ENCODE measurements at places on chromosomes 1 and 21. TPM values are rescaled to one million over a fixed set of nuclear protein-coding genes. Genes with fewer than 3 reads are reported as not detected.
A peak's percentile ranks its signal among the peaks of the same experiment; 100 is the strongest.

E2F2 gene
- 5.1 TPM for total RNA-seq

DNA sequence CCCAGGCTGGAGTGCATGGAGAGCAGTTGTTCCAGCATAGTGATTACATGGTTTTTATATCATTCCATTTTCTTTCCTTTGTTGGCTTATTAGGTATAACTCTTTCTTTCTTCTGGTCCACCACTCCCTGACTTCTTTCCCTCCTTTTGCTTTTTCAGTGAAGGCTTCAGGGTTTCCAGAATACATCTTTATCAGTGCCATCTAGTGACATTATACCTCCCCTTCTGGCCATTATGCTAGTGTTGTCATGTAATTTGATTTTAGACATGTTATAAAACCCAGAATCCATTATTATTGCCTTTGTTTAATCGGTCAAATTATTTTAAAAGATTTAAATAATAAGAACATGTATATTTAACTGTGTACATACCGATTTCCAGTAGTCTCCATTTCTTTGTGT, 10.6 kb downstream of the RNU1-1 start:
- H3K27ac ChIP-seq: no peak overlapping the region
- H3K27me3 ChIP-seq: no peaks in the 10 kb centered on the region
- H3K36me3 ChIP-seq: peaks cover 2% of the 10 kb centered on the region
- no peak for DNase-seq
- H3K4me1 ChIP-seq: no peaks in the 10 kb centered on the region
- no peak overlapping the region for H3K4me3 ChIP-seq

GFI1 gene
- total RNA-seq: 0.11 TPM

DNA sequence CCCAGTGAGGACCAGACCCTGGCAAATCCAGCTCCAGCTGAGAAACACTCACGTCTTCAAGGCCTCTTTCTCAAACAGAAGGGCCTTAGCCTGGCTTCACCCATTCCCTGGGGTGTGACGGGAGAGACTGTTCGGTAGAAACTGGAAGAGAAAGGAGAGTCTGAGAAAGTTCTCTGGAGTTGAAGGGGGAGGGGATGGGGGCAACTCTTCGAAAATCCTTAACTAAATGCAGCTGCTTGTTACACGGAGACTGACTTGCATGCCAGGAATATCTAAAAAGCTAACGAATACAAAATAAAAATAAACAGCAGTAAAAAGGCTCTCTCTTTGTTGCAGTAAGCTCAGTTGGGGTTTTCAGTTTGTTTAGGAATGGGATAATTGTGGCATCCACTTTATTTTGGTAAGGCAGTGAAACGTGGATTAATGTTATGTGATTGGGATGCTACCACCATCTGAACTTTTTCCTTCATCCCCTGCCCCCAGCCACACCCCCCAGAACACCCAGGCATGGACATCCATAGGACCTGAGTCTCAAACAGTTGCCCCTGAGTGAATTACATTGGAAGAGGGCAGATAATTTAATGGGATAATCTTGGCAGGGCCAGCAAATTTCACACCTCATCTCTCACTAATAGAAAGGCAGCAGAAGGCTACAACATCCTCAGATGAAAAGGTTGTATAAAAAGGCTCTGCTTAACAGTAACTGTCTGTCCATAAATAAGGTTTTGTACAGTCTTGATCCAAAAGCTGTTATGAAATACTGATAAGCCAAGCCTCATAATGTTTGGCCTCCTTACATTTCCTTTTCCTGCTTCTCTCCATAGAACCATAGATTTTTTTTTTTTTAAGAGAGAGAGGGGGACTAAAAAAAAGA, 5.8 kb downstream of the ROR1 start:
- no peak for DNase-seq
- no peaks in the 10 kb centered on the region for H3K27me3 ChIP-seq
- H3K36me3 ChIP-seq: peaks cover 5% of the 10 kb centered on the region

GRCh38 chr1:37995751-37996345, 6.0 kb upstream of the SF3A3 start:
- no peaks in the 10 kb centered on the region for H3K27me3 ChIP-seq
- DNase-seq: peak; percentile 87
- H3K4me1 ChIP-seq: peaks cover 22% of the 10 kb centered on the region
- H3K27ac ChIP-seq: no peak overlapping the region
- peak overlapping the region; percentile 65 for H3K4me3 ChIP-seq

DNA sequence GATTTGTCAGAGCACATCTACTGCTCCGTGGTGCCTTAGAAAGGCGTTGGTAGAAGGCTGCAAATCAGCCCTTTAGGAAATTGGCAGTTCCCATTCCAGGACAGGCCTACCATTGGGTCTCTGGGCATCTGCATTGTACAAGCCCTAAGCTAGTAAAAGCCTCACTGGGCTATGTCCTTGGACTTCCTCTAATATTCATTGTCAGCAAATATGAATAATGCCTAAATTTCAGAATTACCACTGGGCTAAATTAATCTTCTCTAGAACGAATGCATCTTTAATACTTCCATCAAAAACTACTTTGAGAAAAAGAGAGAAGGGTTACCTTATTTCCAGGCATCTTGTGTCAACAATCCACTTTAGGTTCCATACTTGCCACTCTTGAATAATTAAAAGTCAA, 41.5 kb upstream of the ATP1A1 start:
- no peak for DNase-seq
- H3K27ac ChIP-seq: no peak overlapping the region
- no peaks in the 10 kb centered on the region for H3K36me3 ChIP-seq
- H3K4me1 ChIP-seq: peaks cover 3% of the 10 kb centered on the region
- H3K4me3 ChIP-seq: no peak overlapping the region

DNA sequence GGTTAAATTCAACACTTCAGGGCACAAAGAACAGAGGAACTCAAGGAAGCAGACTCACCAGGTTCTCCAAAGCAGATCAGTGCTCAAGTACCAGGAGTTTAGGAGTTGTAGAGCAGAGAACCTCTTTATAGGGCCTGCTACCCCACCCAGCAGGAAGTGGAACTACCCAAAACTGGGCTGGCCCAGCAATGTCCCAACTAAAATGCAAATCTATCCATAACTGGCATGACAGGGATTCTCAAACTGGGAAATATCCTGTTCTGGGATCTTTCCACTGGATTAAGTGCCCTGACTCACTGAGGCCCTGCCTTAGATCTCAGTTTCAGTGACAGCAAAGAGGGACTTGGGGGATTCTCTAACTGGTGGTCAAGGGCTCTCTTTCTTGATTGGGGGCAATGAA, at the start of gene SPRR2E:
SPRR2E (minus strand) TSS at position 101 of the 400 bp plus-strand sequence. CDS start 775 bp downstream, outside the sequence.
- no peaks in the 10 kb centered on the region for H3K27me3 ChIP-seq
- no peaks in the 10 kb centered on the region for H3K4me1 ChIP-seq
- H3K36me3 ChIP-seq: no peaks in the 10 kb centered on the region
- no peak for DNase-seq
- no peak within 1 kb of the TSS for H3K27ac ChIP-seq
- no peak within 1 kb of the TSS for H3K4me3 ChIP-seq

- no peak overlapping the region for H3K27ac ChIP-seq
- no peak for DNase-seq
- peaks cover 2% of the 10 kb centered on the region for H3K4me1 ChIP-seq
- no peak overlapping the region for H3K4me3 ChIP-seq
Observed at GRCh38 chr1:99763956-99764355, 2.5 kb downstream of the FRRS1 start.

GRCh38 chr1:85311818-85312217, 35.4 kb upstream of the BCL10 start:
- DNase-seq: no peak
- H3K27ac ChIP-seq: no peak overlapping the region
- no peak overlapping the region for H3K4me3 ChIP-seq
- peaks cover 7% of the 10 kb centered on the region for H3K4me1 ChIP-seq
- no peaks in the 10 kb centered on the region for H3K27me3 ChIP-seq
- no peaks in the 10 kb centered on the region for H3K36me3 ChIP-seq

ARHGEF16 gene
- total RNA-seq: 48.1 TPM

GRCh38 chr21:34813266-34813894, 144.6 kb downstream of the CLIC6 start:
- no peaks in the 10 kb centered on the region for H3K4me1 ChIP-seq
- H3K27ac ChIP-seq: no peak overlapping the region
- no peaks in the 10 kb centered on the region for H3K36me3 ChIP-seq
- no peak overlapping the region for H3K4me3 ChIP-seq
- no peak for DNase-seq

GRCh38 chr1:81369833-81370232, 430.9 kb upstream of the ADGRL2 start:
- H3K27me3 ChIP-seq: no peaks in the 10 kb centered on the region
- no peaks in the 10 kb centered on the region for H3K4me1 ChIP-seq
- DNase-seq: no peak
- no peaks in the 10 kb centered on the region for H3K36me3 ChIP-seq
- no peak overlapping the region for H3K4me3 ChIP-seq

FAAP20 gene
- 119 TPM for total RNA-seq

DCDC2B gene
- total RNA-seq: not detected

DNA sequence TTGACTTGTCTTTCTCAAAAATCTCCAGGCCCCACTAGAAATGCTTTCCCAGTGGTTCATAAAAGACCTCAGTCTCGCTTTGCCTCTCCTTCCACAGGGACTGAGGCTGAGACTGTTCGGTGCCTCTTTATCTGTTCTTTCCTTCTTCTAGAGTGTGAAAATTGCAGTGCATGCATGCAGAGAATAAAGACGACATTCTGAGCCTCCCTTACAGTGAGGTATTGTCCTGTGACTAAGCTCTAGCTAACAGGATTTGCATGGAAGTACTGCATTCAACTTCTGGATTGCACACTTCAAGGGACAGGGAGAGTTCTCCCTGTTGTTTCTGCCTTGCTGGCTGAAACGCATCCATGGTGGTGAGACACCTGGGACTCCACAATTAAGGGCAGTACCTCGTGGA, 69.1 kb downstream of the COLGALT2 start:
- no peaks in the 10 kb centered on the region for H3K27me3 ChIP-seq
- DNase-seq: no peak
- no peak overlapping the region for H3K27ac ChIP-seq
- H3K36me3 ChIP-seq: no peaks in the 10 kb centered on the region
- H3K4me3 ChIP-seq: no peak overlapping the region

DNA sequence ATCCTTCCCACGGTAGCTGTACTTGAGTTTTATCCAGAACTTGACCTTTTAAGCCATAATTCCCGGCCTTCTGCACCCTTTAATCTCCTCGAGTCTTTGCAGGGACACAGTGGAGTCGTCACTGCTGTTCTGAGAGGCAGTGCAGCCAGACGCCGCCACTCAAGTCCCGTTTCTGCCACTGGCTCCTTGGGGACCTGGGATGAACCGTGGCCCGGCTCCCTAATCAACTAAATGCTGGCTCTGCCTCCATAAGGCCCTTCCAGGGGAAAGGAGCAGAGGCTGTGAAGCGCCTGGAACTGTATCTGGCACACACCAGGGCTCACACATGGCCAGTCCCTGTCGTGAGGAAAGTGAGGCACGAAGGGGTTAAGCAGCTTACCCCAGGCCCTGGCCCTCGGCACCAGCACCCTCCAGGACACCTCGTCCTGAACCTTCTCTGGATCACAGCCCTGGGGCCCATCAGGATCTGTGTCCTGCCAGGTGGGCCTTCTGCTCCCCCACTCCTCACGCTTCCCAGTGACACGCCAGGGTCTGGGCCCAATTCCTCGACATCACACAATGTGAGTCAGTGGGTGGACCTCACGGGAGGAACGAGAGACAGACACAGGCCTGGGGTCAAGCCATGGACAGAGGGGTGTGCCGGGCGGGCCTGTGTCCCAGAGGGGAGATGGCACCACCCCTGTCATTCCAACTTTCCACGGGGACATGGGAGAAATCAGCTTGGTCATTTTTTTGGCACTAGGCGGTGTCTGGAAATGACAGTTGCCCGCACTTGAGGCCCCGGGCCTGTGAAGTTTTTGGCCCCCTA, 23.5 kb upstream of the C1orf174 start:
- H3K36me3 ChIP-seq: no peaks in the 10 kb centered on the region
- H3K4me1 ChIP-seq: no peaks in the 10 kb centered on the region
- no peak for DNase-seq
- H3K27ac ChIP-seq: no peak overlapping the region
- H3K27me3 ChIP-seq: no peaks in the 10 kb centered on the region

KCNE1 gene
- total RNA-seq: 0.28 TPM

DNA sequence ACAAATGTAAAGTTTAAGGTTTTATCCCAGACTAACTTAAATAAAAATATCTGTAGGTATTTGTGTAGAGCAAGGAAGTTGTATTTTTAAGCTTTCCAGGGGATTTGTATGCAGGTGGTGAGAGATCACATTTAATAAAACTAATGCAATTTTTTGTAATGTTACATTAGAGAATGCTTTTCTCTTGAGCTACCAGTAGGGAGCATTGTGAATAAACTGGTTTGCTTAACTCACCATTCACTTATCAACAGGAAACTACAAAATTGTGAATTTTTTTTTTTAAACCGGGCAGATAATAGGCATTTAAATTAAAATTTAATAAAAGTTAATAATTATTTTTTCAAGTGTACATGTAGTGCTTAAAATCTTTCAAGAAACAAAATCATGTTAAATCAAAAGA, 78.6 kb downstream of the IVNS1ABP start:
- H3K4me3 ChIP-seq: no peak overlapping the region
- H3K27ac ChIP-seq: no peak overlapping the region
- H3K27me3 ChIP-seq: no peaks in the 10 kb centered on the region
- no peaks in the 10 kb centered on the region for H3K36me3 ChIP-seq

CLCA4 gene
- total RNA-seq: not detected

GRCh38 chr1:195415584-195415983, 1192.7 kb downstream of the KCNT2 start:
- H3K4me3 ChIP-seq: no peak overlapping the region
- H3K27me3 ChIP-seq: no peaks in the 10 kb centered on the region
- no peaks in the 10 kb centered on the region for H3K36me3 ChIP-seq
- no peak overlapping the region for H3K27ac ChIP-seq

DYNLT4 gene
- not detected for total RNA-seq

KCNJ6 gene
- 1.3 TPM for total RNA-seq

GRCh38 chr1:55612988-55613387, 397.8 kb upstream of the USP24 start:
- no peak for DNase-seq
- no peak overlapping the region for H3K27ac ChIP-seq
- H3K4me1 ChIP-seq: no peaks in the 10 kb centered on the region
- H3K4me3 ChIP-seq: no peak overlapping the region
- peaks cover 8% of the 10 kb centered on the region for H3K36me3 ChIP-seq

GRCh38 chr1:169648709-169649108, 18.8 kb upstream of the SELP start:
- no peak for DNase-seq
- no peaks in the 10 kb centered on the region for H3K36me3 ChIP-seq
- H3K4me1 ChIP-seq: no peaks in the 10 kb centered on the region
- no peak overlapping the region for H3K4me3 ChIP-seq
- H3K27ac ChIP-seq: no peak overlapping the region
- H3K27me3 ChIP-seq: no peaks in the 10 kb centered on the region

RIPK4 gene
- total RNA-seq: 3.6 TPM

- H3K27me3 ChIP-seq: peaks cover 14% of the 10 kb centered on the region
- no peak overlapping the region for H3K4me3 ChIP-seq
- H3K36me3 ChIP-seq: no peaks in the 10 kb centered on the region
- no peak overlapping the region for H3K27ac ChIP-seq
Observed at GRCh38 chr1:18104546-18105100, 3.0 kb upstream of the IGSF21 start.

GRCh38 chr21:41650526-41651145, 116.2 kb downstream of the RIPK4 start:
- no peaks in the 10 kb centered on the region for H3K27me3 ChIP-seq
- DNase-seq: no peak
- H3K27ac ChIP-seq: no peak overlapping the region
- H3K4me3 ChIP-seq: no peak overlapping the region

CFAP141 gene
- not detected for total RNA-seq
